SW 1271 (cell line): ENCODE measurements at places on chromosomes 4 and X.

- DNase-seq: no peak
These were observed 99.1 kb downstream of the USP9X start for GRCh38 chrX:41184312-41184711.

DNA sequence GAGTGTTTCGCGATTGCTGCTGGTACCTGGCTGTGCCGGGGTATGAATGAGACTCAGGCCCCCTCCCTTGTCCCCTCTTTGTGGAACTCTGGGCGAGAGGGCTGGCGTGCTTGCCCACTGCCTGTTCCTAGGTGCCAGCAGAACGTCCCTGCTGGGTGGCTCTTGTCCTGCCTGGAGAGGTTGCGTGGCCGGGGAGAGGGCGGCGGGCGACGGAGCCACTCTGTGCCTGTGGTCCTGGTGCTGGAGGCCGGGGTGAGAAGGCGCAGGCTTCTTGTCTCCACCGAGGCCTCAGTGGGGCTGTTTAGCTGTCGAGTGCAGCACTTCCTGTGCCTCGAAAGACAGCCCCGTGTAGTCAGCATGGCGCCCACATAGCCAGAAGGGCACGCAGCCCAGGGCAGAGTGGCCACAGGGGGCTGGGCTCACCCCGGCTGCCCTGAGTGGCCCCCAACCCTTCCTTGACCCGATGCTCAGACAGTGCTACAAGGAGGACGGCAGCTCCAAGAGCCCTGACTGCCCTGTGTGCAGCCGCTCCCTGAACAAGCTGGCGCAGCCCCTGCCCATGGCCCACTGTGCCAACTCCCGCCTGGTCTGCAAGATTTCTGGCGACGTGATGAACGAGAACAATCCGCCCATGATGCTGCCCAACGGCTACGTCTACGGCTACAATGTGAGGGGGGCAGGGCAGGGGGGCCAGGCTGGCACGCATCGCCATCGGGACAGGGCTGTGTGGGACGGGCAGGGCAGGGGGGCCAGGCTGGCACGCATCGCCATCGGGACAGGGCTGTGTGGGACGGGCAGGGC lies 8.9 kb upstream of the UVSSA start:
- DNase-seq: no peak

DNA sequence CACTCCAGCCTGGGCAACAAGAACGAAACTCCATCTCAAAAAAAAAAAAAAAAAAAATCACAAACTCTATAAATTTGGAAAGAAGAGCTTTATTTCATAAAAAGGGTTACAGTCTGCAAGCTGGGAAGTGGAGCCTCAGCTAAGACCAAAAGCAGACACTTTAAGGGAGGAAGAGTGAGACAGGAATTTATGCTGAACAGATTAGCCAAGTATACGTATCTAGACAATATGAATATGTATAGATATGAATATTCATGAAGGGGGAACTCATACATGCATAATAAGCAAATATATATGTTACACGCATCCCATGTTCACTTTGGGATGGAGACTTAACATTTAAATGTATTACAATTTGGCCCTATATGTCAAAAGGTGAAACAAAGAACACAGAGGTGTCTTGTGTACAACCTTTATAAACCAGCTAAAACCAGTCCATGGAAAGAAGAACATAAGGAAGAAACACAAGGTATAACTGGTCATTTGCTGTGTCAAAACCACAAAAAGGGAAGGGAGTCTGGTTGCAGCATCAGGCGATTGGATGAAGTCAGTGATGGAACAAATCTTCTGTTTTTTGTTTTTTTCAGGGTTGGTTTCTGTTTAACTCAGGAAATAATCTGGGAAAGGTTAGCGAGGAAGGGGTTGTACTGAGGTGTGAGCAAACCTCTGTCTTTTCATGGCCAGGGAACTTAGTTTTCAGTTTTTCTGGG lies 130.0 kb upstream of the MAOA start:
- DNase-seq: no peak

DNA sequence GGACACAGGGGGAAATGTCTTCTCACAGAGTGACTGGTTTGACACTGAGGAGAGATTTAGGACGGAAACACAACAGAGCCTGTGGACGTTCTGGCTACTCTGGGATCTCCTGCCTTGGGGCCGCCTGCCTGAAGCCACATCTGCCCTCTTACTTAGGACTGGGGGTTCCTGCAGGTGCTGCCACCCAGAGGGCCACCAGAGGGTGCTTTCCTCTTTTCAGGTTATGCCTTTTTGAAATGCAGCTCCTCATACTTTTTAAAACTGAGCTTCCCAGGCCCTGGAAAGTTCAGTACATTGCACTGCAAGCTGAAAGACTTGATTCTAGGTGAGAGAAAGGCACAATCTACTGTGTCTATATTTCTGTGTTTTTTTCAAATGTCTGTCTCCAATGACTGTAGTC lies 92.2 kb upstream of the PGRMC2 start:
- peak; percentile 13 for DNase-seq

DNA sequence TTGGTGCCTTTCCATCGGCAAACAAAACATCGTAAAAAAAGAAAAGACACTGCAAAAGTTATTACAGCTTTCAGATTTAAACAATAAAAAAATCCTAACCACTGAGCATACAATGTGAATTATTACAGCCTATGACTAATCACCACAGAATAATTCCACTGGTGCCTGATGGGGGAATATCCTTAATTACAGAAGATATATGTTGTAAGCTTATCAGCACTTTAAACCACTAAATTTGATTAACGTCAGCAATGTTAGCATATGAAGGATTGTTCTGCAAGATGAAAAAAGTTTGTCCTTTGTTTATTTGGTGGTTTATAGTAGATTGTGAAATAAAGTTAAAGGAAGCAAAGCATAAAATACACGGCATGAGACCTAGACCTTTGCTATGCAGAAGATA lies 210.2 kb upstream of the ADAMTS3 start:
- no peak for DNase-seq

GRCh38 chr4:113243312-113243711 lies 193.9 kb downstream of the ANK2 start:
- no peak for DNase-seq

GRCh38 chrX:18755651-18756050 lies 48.2 kb downstream of the PPEF1 start:
- no peak for DNase-seq

GRCh38 chr4:1226144-1226481 lies 22.8 kb downstream of the CTBP1 start:
- DNase-seq: no peak

GRCh38 chrX:66638591-66639500 lies at the start of gene EDA2R:
EDA2R (minus strand) TSS chrX:66639078; CDS start chrX:66616020, 23,058 bp downstream.
- DNase-seq: peak; percentile 9
